ENCODE measurements at places on chromosomes 2 and 18. TPM values are rescaled to one million over a fixed set of nuclear protein-coding genes. Genes with fewer than 3 reads are reported as not detected.

The ATP5MC3 gene
- total RNA-seq, result 104 TPM

The KIAA2012 gene
- total RNA-seq, result under 0.01 TPM

The COLEC12 gene
- 49.6 TPM for total RNA-seq

The GNAL gene
- 0.12 TPM for total RNA-seq

The CYP26B1 gene
- total RNA-seq, result 2.9 TPM

The ZNF385B gene
- not detected for total RNA-seq

The EVA1A gene
- 48.0 TPM for total RNA-seq

The SP140 gene
- total RNA-seq, result not detected

The EPB41L5 gene
- 10.7 TPM for total RNA-seq

The LYG2 gene
- not detected for total RNA-seq

The STEAP3 gene
- total RNA-seq, result 13.8 TPM

The TMEM200C gene
- 0.83 TPM for total RNA-seq

The CFAP210 gene
- not detected for total RNA-seq

The PRSS56 gene
- not detected for total RNA-seq

The GLB1L gene
- 8.4 TPM for total RNA-seq

The ANKRD36 gene
- 22.9 TPM for total RNA-seq

The GPR45 gene
- total RNA-seq, result not detected

The HOXD12 gene
- not detected for total RNA-seq

The STK36 gene
- total RNA-seq, result 34.3 TPM

The IL1RL2 gene
- 4.3 TPM for total RNA-seq

The ELAC1 gene
- 2.3 TPM for total RNA-seq

The DCTN1 gene
- total RNA-seq, result 180 TPM

The GREB1 gene
- 2.1 TPM for total RNA-seq

The FAM124B gene
- total RNA-seq, result 0.12 TPM

The C1QL2 gene
- total RNA-seq, result not detected

The C2orf81 gene
- total RNA-seq, result 0.98 TPM

The CDH19 gene
- under 0.01 TPM for total RNA-seq

All from smooth muscle cell of the coronary artery (primary cell).